ENCODE measurements at places on chromosomes 2 and 18.

DNA sequence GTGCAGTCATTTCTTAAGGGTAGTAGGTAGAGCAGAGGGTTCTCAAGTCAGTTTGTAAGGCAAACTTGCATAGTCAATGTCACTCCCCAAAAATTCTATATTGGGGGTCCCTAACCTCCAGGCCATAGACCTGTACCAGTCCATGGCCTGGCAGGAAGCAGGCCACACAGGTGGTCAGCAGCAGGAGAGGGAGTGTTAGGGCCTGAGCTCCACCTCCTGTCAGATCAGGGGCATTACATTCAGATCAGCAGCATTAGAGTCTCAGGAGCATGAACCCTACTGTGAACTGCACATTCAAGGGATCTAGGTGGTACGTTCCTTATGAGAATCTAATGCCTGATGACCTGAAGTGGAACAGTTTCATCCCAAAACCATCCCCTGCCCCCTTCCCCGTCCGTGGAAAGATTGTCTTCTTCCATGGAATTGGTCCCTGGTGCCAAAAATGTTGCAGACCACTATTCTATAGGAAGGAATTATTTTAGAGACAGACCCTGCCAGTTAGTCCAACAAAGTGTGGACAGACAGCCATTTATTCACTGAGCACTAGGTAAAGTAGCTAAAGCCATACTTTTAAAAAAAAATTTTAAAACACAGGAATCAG is 6.7 kb downstream of the COA5 start:
- H3K36me3 ChIP-seq: peaks cover 54% of the 10 kb centered on the region
- no peak overlapping the region for H3K27ac ChIP-seq
- DNase-seq: no peak
- no peak overlapping the region for H3K4me3 ChIP-seq
- H3K4me1 ChIP-seq: peaks cover 5% of the 10 kb centered on the region

DNA sequence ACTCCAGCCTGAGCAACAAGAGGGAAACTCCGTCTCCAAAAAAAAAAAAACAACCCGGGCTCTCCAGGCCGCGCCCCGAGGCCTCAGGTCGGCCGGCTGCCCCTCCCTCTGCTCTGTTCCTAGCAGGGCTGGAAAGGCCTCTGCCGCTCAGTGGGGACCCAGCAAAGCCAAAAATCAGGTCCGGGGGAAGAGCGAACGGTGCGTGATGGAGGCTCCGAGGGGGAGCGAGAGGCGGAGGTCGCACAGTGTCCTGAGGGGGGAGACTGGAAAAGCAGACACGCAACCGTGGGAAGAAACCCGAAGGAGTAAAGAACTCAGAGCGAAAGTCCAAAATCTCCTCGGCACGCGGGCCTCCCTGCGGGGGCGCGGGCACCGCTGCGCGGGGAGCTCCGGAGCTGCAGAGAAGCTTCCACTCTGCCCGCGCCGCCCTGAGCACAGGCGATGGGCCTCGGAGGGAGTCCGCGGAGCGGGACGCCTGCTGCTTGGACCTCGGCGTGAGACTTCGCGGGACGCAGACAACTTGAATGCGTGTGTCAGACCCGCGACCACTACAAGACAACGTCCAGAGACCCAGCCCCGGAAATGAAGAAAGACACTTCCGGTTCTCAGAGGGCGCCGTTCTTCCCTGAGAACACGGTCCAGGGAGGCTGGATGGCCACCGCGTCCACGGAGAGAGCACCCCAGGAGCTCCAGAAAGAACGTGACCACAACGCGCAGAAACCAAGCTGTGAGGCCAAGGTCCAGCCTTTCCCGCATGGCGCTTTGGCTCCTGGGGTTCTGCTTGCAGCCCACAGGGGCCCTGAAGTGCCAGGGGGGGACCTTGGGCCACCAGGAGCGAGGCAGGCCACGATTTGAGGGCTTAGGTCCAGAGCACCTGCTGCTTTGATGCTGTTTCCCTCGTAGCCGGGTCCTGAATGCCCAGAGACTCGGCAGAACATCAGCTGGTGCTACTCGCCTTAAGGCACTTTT is 219.8 kb downstream of the DPP10 start:
- no peak overlapping the region for H3K27ac ChIP-seq
- no peaks in the 10 kb centered on the region for H3K27me3 ChIP-seq
- DNase-seq: peak; percentile 63
- H3K4me1 ChIP-seq: no peaks in the 10 kb centered on the region
- H3K4me3 ChIP-seq: peak overlapping the region; percentile 52
- no peaks in the 10 kb centered on the region for H3K36me3 ChIP-seq

DNA sequence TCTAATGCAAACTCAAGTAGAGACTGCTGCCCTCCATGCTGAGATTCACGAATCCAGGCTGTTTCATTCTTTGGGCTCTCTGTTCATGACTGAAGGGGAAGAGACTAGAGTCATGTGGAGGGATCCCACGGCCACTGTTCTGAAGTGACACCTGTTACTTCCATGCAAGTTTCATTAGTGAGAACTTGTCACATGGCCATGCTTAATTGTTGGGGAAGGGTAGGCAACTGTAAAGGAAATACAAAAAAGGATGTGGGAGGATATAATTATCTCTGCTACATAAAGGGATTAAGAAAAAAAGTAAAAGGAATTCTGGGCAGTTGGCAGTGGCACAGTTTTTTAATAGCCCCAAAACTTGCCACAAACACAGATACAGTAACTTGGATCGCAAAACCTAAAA is 28.0 kb upstream of the PSME4 start:
- H3K27ac ChIP-seq: no peak overlapping the region
- H3K4me3 ChIP-seq: no peak overlapping the region
- no peaks in the 10 kb centered on the region for H3K27me3 ChIP-seq
- no peak for DNase-seq
- H3K36me3 ChIP-seq: no peaks in the 10 kb centered on the region
- no peaks in the 10 kb centered on the region for H3K4me1 ChIP-seq

- DNase-seq: no peak
- no peaks in the 10 kb centered on the region for H3K36me3 ChIP-seq
- H3K4me1 ChIP-seq: no peaks in the 10 kb centered on the region
Observed at GRCh38 chr2:223494942-223495341, 107.2 kb downstream of the SCG2 start.

GRCh38 chr2:221517146-221517695 is 54.9 kb downstream of the EPHA4 start:
- H3K4me3 ChIP-seq: no peak overlapping the region
- H3K27ac ChIP-seq: no peak overlapping the region
- no peaks in the 10 kb centered on the region for H3K36me3 ChIP-seq
- no peaks in the 10 kb centered on the region for H3K27me3 ChIP-seq
- no peak for DNase-seq
- H3K4me1 ChIP-seq: no peaks in the 10 kb centered on the region

DNA sequence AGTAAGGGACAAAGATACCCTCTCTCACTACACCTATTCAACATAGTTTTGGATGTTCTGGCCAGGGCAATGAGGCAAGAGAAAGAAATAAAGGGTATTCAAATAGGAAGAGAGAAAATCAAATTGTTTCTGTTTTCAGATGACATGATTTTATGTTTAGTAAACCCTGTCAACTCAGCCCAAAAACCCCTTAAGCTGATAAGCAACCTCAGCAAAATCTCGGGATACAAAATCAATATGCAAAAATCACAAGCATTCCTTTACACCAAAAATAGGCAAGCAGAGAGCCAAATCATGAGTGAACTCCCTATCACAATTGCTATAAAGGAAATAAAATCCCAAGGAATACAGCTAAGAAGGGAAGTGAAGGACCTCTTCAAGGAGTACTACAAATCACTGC is 1130.7 kb upstream of the PIK3C3 start:
- DNase-seq: no peak
- H3K27ac ChIP-seq: no peak overlapping the region
- no peaks in the 10 kb centered on the region for H3K4me1 ChIP-seq
- H3K36me3 ChIP-seq: no peaks in the 10 kb centered on the region

DNA sequence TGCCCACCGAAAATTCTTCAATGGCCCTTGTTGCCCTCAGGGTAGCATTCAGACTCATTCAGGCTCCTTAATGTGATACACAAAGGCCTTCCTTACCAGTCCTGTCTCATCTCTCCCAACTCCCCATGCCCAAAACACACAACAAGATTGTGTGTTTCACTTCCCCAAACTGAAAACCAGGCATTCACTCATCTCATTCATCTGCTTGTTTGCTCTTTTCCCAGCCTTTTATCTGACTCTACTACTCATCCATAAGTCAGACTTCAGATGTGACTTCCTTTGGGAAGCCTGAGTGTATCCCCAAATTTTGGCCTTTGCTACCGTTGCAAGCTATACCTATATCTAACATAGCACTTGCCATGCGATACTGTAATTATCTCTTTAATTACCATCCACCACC is 9.7 kb upstream of the SLC39A10 start:
- DNase-seq: no peak
- no peaks in the 10 kb centered on the region for H3K4me1 ChIP-seq
- H3K27ac ChIP-seq: no peak overlapping the region
- no peaks in the 10 kb centered on the region for H3K27me3 ChIP-seq

GRCh38 chr18:48949606-48950535 is 894 bp downstream of the SMAD7 start:
- peak overlapping the region; percentile 58 for H3K4me3 ChIP-seq
- peaks cover 31% of the 10 kb centered on the region for H3K4me1 ChIP-seq
- no peak for DNase-seq
- H3K36me3 ChIP-seq: no peaks in the 10 kb centered on the region
- H3K27me3 ChIP-seq: no peaks in the 10 kb centered on the region

DNA sequence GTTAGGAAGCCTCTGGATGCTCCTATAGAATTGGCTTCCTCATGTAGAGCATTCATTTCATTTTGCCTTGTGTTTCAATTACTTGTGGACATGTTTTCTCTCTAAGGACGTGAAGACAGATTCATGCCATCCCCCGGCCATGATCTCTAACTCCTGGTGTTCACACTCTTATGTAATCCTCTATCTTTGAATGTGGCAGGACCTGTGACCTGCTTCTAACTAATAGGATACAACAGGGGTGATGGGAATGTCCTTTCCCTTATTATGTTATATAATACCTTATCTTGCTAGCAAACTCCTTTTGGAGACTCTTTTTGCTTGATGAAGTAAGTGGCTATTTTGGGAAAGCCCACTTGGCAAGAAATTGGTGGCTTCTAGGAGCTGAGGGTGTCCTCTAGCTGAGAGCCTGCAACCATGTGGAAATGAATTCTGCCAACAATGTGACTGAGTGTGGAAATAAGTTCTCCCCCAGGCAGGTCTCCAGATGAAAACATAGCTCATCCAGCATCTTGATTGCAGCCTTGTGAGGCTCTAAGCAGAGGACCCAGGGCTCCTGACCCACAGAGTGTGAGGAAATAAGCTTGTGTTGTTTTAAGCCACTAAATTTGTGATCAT is 13.8 kb downstream of the DPYSL5 start:
- H3K4me1 ChIP-seq: peaks cover 7% of the 10 kb centered on the region
- no peaks in the 10 kb centered on the region for H3K36me3 ChIP-seq
- H3K4me3 ChIP-seq: no peak overlapping the region
- DNase-seq: no peak
- no peaks in the 10 kb centered on the region for H3K27me3 ChIP-seq

DNA sequence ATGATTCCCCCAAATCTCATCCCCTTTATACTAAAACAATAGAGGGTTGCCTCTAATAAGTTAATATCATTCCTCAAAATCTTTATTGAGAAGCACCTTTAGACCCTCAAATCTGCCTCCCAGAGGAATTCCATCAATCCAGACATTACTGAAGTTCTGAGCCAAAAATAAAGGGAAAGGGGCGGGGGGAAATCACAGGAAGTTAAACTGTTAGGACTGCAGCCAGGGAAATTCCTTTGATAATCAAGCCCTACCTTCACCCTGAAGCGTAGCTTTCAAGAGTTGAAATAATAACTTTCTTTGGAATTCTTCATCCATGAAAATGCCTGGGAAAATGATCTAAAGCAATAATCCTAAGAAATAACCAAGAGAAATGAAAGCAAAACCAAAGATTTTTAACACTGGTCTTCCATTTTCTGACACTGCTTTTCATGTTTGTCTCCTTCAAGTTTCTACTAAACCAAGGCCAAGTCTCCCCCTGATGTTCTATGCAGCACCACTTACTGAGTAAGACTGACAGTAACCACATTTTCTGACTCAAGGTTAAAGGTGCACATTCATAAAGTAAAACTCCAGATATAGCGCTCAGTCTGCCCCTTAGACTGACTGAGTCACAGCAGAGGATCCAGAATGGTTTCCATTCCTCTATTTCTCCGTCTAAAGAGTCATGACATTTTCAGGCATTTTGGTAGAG is 78.2 kb downstream of the TCF4 start:
- H3K27me3 ChIP-seq: no peaks in the 10 kb centered on the region
- H3K36me3 ChIP-seq: no peaks in the 10 kb centered on the region
- H3K4me1 ChIP-seq: peaks cover 11% of the 10 kb centered on the region
- H3K4me3 ChIP-seq: peak overlapping the region; percentile 19

GRCh38 chr2:151422917-151423439 is 13.3 kb downstream of the RIF1 start:
- H3K4me3 ChIP-seq: no peak overlapping the region
- no peak for DNase-seq
- peaks cover 64% of the 10 kb centered on the region for H3K36me3 ChIP-seq
- no peaks in the 10 kb centered on the region for H3K4me1 ChIP-seq

DNA sequence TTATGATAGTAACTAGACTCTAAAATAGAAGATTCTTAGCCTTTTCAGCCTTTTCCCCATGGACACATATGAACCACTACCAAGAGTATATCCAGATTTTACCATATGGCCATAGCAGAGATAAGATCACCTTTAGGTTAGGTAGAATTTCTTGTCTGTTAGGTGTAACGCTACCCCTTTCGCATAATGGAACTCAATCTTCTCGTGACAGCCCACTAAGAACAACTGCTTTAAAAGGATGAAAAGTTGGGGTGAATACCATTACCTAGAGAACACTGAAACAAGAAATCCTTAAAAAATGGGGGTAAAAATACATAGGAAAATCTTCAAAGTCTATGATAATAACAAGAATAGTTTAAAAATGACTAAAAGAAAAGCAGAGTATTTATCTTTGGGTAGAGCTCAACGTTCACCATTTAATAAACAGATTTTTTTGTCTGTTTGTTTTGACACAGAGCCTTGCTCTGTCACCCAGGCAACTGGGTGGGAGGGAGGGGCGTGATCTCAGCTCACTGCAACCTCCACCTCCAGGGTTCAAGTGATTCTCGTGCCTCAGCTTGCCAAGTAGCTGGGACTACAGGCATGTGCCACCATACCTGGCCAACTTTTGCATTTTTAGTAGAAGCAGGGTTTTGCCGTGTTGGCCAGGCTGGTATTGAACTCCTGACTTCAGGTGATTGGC is 67.2 kb downstream of the VIL1 start:
- H3K27ac ChIP-seq: no peak overlapping the region
- no peaks in the 10 kb centered on the region for H3K27me3 ChIP-seq
- H3K4me1 ChIP-seq: no peaks in the 10 kb centered on the region

- DNase-seq: no peak
- H3K27ac ChIP-seq: no peak overlapping the region
- no peaks in the 10 kb centered on the region for H3K4me1 ChIP-seq
- no peaks in the 10 kb centered on the region for H3K27me3 ChIP-seq
Observed at GRCh38 chr2:173972636-173973035, 7.5 kb upstream of the SP3 start.

GRCh38 chr2:40435426-40436092 is 16.3 kb downstream of the SLC8A1 start:
- no peak overlapping the region for H3K4me3 ChIP-seq
- H3K36me3 ChIP-seq: no peaks in the 10 kb centered on the region
- no peaks in the 10 kb centered on the region for H3K27me3 ChIP-seq
- DNase-seq: no peak

GRCh38 chr2:190947141-190947540 is 66.5 kb downstream of the GLS start:
- H3K36me3 ChIP-seq: no peaks in the 10 kb centered on the region
- peak overlapping the region; percentile 48 for H3K27ac ChIP-seq
- H3K4me3 ChIP-seq: no peak overlapping the region
- peaks cover 38% of the 10 kb centered on the region for H3K4me1 ChIP-seq
- no peaks in the 10 kb centered on the region for H3K27me3 ChIP-seq
